ENCODE measurements at places on chromosomes 16 and 17.

GRCh38 chr17:17387017-17387497 lies 83.9 kb downstream of the NT5M start:
- H3K4me3 ChIP-seq: no peak overlapping the region
- no peak overlapping the region for H3K27ac ChIP-seq
- H3K4me1 ChIP-seq: no peaks in the 10 kb centered on the region
- no peaks in the 10 kb centered on the region for H3K36me3 ChIP-seq

DNA sequence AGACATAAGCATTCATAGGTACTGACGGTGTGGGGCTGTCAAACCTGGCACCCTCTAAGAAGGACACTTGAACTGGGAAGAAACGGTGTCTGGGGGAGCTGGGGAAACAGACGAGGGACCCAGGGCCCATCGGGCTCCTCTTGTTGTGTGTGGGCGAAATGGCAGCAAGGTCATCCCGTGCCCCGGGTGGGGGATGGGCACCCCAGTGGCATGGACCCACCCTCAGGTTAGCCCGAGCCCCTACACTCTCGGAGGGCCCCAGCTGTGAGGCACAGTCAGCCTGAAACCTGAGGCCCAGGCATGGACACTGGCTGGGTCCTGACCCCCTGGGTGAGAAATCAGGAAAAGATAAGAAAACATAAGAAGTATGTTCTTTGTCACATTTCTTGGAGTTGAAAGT lies 57.1 kb downstream of the MYO18A start:
- DNase-seq: no peak
- no peak overlapping the region for H3K4me3 ChIP-seq
- H3K36me3 ChIP-seq: no peaks in the 10 kb centered on the region
- H3K27ac ChIP-seq: no peak overlapping the region
- H3K4me1 ChIP-seq: no peaks in the 10 kb centered on the region

DNA sequence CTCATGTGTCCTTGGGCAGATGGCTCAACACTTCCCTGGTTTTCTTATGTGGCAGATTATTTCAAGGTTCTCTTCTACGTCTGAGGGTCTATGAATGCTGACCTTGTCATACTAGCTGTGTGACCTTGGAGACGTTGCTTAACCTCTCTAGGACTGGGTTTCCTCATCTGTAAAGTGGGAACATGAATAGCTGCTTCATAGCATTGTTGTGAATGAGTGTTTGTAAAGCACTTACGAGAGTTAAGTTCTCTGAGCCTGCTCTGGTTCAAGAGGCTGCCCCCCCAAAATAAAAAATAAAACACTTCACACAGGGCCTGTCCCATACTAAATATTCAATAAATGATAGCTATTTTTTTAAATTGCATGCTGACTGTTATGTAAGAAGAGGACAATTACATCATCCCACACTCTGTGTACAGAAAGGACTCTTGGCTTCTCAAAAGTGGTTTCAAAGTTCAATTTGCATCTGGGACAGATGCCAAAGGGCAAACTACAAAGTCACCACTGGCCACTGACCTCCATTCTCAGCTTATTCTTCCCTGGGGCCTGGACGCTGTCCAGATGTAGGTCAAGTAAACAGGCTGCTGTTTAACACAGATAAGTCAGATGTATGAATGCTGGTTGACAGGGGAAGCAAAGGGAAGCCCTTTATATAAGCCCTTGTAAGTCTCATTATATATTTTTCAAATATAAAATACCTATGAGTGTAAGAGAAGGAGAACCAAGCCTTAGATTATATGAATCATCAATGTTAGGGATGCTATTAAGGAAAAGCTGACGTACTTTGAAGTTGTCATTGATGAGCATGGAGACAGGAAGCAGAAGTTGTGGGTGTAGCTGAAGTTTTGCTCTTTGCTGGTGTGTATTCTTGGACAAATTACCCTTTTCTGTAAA lies 15.4 kb upstream of the NDEL1 start:
- no peak overlapping the region for H3K4me3 ChIP-seq
- DNase-seq: no peak
- H3K36me3 ChIP-seq: no peaks in the 10 kb centered on the region
- no peak overlapping the region for H3K27ac ChIP-seq
- no peaks in the 10 kb centered on the region for H3K4me1 ChIP-seq

GRCh38 chr17:72407931-72408330 lies 287.1 kb downstream of the SOX9 start:
- no peak overlapping the region for H3K27ac ChIP-seq
- no peaks in the 10 kb centered on the region for H3K36me3 ChIP-seq
- peaks cover 24% of the 10 kb centered on the region for H3K27me3 ChIP-seq

DNA sequence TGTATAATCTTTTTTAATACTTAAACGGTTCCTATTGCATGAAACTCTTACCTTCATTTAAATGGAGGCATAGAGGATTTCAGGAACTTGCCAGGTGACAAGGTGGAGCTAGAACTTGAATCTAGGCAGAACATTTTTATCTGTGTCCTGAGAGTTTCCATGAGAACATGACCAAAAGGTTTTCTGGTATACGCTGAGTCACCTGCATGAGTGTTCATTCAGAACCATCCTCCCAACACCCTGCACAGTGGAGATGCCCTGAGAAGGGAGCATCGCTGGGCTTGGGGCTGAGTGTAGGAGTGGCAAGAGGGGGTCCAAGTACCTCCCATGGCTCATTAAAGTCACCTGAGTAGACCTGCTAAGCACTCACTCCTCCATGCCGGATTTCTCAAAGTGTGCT lies 169.7 kb upstream of the CACNG5 start:
- H3K4me1 ChIP-seq: no peaks in the 10 kb centered on the region
- H3K27ac ChIP-seq: no peak overlapping the region
- no peaks in the 10 kb centered on the region for H3K27me3 ChIP-seq
- no peak for DNase-seq

DNA sequence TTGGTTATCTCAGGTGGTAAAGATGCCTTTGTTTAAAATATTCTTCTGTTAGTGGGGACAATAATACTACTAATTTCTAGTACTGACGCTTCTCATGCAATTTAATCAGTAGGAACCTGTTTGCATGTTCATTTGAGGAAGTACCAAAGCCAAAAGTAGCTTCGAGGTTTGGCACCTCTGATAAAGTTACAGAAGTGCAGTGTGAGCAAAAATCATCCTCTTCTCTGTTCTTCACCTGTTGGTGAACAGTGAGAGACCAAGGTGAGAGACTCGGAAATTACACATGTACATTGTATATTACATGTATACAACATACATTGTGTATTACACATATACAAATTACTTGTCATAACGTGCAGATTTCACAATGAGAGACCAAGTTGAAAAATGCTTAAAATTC lies 404.6 kb downstream of the MAF start:
- H3K4me1 ChIP-seq: no peaks in the 10 kb centered on the region
- H3K27ac ChIP-seq: no peak overlapping the region
- no peak overlapping the region for H3K4me3 ChIP-seq
- no peaks in the 10 kb centered on the region for H3K36me3 ChIP-seq
- no peaks in the 10 kb centered on the region for H3K27me3 ChIP-seq

DNA sequence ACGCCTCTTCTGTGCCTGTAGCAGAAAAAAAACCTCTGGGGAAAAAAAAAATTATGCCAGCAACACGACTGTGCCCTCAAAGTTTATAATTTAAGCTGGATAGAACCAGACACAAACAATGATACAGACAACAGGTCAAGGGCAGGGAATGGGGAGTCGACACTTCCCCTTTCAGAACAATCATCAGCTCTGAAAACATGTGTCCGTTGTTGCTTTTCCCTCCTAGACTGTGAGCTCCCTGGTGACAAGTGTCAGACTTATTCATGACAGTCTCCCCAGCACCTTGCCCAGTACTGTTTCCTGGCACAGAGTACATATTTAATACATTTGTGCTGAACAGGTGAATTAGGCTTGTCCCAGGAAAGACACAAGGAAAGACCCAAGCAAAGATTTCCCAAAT lies 178.3 kb downstream of the SOX9 start:
- H3K4me1 ChIP-seq: no peaks in the 10 kb centered on the region
- H3K36me3 ChIP-seq: no peaks in the 10 kb centered on the region
- DNase-seq: no peak

DNA sequence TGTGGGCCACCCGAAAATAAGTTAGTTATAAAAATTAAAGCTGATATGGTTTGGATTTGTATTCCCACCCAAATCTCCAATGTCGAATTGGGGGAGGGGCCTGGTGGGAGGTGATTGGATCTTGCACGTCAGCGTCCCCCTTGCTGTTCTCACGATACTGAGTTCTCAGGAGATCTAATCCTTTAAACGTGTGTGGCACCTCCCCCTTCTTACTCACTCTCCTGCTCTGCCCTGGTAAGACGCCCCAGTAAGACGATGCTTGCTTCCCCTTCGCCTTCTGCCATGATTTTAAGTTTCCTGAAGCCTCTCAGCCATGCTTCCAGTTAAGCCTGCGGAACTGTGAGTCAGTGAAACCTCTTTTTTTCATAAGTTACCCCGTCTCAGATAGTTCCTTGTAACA lies 35.4 kb downstream of the SYCE1L start:
- peaks cover 6% of the 10 kb centered on the region for H3K27me3 ChIP-seq
- peaks cover 36% of the 10 kb centered on the region for H3K4me1 ChIP-seq
- peak; percentile 69 for DNase-seq

All from GM23338 (cell line).